ENCODE measurements at places on chromosomes 16 and 17.
A peak's percentile ranks its signal among the peaks of the same experiment; 100 is the strongest.

- DNase-seq, result no peak
Observed at GRCh38 chr17:8670421-8670820, 39.9 kb upstream of the MYH10 start.

DNA sequence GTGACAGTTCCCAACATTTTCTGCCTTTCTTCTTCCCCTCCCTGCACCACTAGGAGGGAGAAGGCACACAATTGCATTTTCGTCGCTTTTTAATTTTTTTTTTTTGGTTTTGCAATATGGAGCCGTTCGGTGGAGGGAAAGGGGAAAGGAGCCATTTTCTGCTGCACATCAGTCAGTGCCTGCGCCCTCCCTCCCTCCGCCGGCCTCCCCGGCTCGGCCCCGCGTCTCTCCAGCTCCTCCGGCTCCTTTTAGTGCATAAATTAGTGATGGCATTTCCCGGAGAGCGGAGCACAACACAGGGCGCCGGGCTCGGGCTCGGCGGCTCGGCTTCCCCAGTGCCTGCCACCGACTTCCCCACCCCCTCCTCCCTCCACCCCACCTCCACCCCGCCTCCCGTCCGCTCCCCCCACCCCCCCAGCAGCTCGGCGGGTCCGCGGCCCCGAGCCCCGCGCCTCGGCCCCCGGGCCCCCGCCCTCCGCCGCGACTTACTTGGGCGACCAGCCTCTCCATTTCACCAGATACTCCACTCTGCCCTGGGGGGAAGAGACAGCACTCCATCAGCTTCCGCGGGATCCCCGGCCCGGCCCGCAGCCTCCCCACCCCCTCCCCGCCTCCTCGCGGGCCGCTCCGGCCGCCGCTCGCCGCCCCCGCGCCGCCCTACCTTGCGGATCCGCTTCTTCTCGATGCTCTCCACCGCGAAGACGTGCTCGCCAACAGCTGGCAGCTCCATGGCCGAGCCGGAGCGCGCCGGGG, 542 bp downstream of the CBX4 start:
- DNase-seq, result no peak

DNA sequence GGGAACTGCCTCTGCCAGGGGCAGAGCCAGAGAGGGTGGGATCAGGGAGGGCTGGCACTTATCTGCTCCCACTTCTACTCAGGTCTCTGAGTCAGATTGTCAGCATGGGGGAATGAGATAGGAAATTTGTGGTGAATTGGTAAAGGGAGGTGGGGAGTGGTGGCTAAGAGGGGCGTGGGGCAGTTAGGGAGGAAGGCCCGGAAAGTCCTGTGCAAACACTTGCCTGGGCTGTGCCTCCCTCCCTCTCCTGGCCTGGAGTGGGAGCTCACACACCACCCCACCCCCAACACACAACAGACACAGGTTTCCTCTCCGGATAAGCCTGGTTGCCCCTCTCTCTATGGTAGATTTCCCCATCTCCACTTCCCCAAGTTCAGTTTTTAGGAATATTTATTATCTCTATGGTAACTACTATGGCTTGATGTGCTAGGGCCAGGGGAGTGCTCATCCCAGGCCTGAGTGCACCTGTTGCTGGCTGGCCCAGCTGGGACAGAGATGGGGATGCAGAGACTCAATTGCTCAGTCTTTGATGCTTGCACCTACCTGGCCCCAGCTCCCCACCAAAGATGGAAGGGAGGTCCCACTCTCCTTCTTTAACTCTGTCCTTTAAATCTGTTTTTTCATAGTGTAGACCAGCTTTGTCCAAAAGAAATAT, 2.7 kb downstream of the SPNS2 start:
- DNase-seq, result no peak

GRCh38 chr17:9635340-9635739, 10.0 kb upstream of the USP43 start:
- no peak for DNase-seq

DNA sequence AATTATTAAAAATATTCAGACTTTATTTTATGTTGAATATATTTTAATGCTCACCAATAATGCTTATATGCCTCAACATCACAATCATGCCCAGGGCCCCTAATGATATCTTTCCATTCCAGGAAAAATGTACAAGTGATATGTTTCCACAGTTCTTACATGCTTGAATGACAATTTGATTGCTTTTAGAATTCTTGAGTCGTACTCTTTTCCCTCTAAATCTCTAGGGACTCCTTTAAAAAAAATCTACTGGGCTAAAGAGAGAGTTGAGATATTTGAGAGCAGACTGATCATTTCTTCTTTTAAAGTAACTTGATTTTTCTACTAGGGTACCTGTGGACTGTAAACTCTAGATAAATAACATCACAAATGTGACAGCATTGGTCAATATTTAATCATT, 18.2 kb upstream of the HLF start:
- no peak for DNase-seq

DNA sequence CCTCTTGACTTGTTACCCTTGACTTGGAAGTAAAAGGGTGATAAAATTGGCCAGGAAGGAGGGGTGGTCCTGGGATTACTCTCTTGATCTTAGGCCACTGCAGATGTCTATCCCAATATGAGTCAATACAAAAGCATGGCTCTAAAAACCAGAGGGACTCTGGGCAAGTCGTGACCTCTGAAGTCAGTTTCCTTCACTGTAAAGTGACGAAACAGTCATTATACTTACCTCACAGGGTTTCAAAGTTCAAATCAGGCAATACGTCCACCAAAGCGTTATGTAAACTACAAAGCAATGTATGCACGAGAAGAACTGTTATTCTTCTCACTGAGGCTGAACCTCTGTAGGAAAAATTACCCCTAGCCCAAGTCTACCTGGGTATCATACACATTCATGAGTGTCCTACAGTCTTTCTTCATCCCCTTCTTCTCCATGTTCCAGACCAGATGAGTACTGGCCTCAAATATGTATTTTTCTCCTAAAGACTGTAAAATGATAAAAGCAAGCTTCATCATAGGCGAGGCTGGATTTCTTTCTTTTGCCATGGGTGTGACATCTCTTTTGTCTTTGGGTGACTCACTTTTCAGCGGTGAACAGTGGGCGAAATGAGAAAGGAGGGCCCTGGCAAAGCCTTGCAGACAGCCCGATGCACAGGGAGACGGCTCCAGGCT, 34.5 kb upstream of the CLEC18B start:
- no peak for DNase-seq

- no peak for DNase-seq
Observed at GRCh38 chr17:47983492-47984223, 12.7 kb downstream of the CDK5RAP3 start.

DNA sequence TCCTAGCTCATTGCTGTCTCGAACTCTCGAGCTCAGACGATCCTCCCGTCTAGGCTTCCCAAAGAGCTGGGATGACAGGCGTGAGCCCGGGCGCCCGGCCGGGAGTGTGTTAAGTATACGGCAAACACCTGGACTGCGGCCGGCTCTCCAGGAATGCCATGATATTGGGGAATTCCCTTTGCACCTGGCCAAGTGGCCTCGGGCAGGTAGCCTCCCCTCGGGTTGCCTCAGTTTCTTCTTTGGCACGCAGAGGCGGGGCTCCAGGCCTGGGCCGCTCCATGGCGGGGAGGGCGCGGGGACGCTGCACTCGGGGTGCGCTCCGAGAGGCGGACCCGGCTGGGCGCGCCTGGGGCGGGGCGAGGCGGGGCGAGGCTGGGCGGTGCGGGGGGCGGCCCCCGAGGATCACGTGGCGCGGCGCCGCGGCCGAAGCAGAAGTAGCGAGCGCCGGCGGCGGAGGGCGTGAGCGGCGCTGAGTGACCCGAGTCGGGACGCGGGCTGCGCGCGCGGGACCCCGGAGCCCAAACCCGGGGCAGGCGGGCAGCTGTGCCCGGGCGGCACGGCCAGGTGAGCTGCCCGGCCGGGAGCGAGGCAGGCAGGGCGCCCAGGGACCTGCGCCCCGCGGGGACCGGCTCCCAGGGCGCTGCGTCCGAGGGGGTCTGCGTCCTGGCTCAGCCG, at the start of gene PLCG2:
Gene PLCG2 (plus strand): TSS at position 431 of the 675 bp plus-strand sequence. CDS start 6,699 bp downstream, outside the sequence.
- DNase-seq, result peak; percentile 39

- DNase-seq, result no peak
Observed at GRCh38 chr16:2959206-2959605, 4.9 kb upstream of the KREMEN2 start.

DNA sequence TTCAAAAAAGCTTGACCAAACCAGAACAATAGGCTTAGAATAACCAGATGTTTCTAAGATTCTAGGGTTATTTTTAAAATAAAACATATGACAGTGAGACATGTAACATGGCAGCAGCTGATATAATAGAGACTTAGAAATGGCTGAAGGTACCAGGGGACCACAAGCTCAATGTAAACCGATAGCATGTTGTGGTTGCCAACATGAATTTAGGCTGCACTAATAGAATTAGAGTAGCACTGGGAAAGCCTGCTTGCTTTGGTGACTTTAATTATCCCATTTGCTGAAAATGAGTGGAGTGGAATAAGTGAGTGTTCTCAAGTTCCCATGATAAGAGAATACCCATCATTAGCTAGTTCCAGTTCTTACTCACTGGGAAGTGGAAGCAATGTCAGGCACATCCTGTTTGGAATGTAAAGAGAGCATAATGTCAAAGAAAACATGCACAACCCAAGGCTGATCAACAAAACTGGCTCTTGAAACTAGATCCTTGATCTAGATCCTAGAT, 621.2 kb upstream of the CDH5 start:
- no peak for DNase-seq

GRCh38 chr16:48687421-48688038, 77.5 kb upstream of the N4BP1 start:
- no peak for DNase-seq

GRCh38 chr16:84970447-84971127, 40.7 kb downstream of the ZDHHC7 start:
- DNase-seq, result peak; percentile 58

- DNase-seq, result no peak
Observed at GRCh38 chr16:80693553-80693952, 110.8 kb downstream of the CDYL2 start.

DNA sequence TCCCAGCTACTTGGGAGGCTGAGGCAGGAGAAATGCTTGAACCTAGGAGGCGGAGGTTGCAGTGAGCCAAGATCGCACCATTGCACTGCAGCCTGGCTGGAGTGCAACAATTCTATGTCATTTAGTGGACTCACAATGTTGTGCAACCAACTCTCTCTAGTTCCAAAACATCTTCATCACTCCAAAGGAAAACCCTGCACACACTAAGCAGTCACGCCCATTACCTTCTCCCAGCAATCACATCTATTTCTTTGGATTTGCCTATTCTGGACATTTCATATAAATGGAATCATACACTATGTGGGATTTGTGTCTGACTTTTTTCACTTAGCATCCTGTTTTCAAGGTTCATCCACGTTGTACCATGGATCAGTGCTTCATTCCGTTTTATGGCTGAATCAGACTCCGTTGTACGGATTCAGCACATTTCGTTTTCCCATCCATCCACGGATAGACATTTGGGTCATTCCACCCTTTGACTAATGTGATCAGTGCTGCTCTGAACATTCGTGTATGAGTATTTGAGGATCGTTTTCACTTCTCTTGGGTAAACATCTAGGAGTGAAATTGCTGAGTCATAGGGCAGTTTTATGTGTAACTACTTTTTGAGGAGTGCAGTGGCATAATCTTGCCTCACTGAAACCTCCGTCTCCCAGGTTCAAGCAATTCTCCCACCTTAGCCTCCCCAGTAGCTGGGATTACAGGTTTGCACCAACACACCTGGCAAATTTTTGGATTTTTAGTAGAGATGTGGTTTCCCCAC, 45.4 kb upstream of the EMP2 start:
- DNase-seq, result no peak

DNA sequence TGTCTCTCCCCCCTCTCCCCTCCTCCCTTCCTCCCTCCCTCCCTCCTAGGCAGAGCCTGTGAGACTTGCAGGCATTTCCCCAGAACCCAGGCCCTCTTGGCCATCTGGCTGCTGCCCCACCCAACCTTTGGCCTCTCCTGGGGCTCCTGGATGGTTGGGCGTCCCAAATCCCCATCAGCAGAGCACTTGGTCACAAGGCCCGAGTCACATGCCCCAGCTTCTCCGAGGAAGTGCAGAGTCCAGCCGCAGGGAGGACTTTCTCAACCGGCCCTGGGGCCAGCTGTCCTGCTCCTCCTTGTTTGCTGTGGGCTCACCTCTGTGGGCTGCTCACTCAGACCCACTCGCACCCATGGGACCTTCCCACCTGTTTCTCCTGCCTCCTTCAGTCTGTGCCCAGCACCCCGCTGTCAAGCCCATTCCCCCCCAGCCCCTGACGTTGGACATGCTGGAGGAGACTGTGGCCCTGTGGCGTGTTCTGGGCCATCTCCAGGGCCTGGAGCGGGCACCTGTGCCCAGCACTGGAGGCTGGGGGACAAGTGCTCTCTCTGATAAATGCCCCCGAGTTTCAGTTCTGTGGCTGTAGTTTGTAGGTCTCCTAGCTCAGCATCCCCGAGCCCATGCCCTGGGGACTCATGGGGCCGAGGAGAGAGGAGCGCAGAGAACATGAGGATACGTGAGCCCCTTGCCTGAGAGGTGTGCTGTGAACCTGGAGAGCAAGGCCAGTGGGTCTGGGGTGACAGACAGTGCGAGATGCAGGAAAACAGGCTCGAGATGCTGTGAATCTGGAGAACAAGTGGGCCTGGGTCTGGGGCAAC, 42.3 kb upstream of the ZNF750 start:
- DNase-seq, result no peak

DNA sequence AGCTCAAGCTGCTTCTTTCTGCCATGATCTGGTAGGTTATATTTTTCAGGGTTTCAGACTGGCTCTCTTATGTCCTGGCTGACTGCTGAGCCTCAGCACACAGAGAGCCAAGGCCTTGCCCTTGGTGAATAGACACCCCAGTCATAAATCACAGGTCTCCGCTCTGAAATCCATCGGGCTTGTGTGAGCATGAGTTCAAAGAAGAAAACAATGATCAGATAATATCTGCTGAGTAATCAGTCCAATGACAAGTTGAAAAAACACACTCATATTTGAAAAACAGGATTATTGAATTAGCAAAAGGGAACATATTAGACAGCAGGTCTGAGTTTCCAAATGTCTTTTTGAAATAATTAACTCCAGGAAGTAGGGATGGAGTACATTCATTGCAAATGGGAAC, 51.1 kb upstream of the NDRG4 start:
- DNase-seq, result no peak

DNA sequence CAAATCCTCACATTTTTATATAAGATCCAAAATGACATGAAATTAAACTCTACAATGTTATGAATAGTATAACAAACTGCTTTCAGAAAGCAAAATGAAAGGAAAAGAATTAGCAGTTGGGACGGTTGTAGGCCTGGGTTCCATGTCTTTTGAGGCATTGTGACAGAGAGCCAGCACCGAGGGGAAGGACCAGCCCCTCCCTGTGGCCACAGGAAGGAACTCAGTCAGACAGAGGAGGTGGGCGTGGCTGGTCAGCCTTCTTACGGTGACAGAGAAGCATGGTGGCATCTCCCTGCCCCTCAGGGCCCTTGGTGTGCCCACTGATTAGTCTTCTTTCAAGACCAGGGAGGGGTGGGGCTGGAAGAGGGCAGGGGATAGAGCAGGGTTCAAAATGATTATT, 5.7 kb downstream of the ZNF319 start:
- DNase-seq, result no peak
